Omental fat pad (tissue), 4 donors: ENCODE measurements at places on chromosomes 2 and 18. TPM values are rescaled to one million over a fixed set of nuclear protein-coding genes. Genes with fewer than 3 reads are reported as not detected.

Gene TMEM182
- 2.4 TPM for total RNA-seq

Gene ACMSD
- total RNA-seq: not detected

Gene ATF2
- total RNA-seq: 54.8 TPM

Gene STARD6
- not detected for total RNA-seq

Gene ESPNL
- total RNA-seq: 0.24 TPM

Gene NPC1
- 52.0 TPM for total RNA-seq

Gene UCN
- 4.9 TPM for total RNA-seq

Gene SERPINB7
- total RNA-seq: 0.36 TPM

Gene IL36B
- total RNA-seq: not detected

Gene RAMP1
- total RNA-seq: 36.0 TPM

Gene CTLA4
- 2.3 TPM for total RNA-seq

Gene SRSF7
- 139 TPM for total RNA-seq

Gene IKZF2
- total RNA-seq: 18.0 TPM

Gene PPP1R1C
- total RNA-seq: 1.3 TPM

Gene GRB14
- total RNA-seq: 4.5 TPM

Gene UGT1A8
- total RNA-seq: not detected

Gene SNORC
- total RNA-seq: 0.56 TPM

Gene CD8B2
- not detected for total RNA-seq

Gene CREG2
- total RNA-seq: not detected

Gene ADNP2
- total RNA-seq: 22.6 TPM

Gene SNTG2
- 14.0 TPM for total RNA-seq

Gene SCYGR4
- total RNA-seq: not detected

Gene ELOA2
- not detected for total RNA-seq

Gene CXCR1
- total RNA-seq: 26.8 TPM

Gene C2orf66
- 8.1 TPM for total RNA-seq

Gene SULT1C3
- total RNA-seq: not detected

Gene MARCHF4
- not detected for total RNA-seq

Gene SPDYA
- total RNA-seq: 1.9 TPM

Gene CYP27A1
- total RNA-seq: 89.0 TPM

Gene RSAD2
- total RNA-seq: 3.5 TPM

Gene FRZB
- 1.9 TPM for total RNA-seq

Gene USP37
- total RNA-seq: 9.1 TPM

Gene FBXO41
- 1.1 TPM for total RNA-seq

Gene MBD1
- total RNA-seq: 57.9 TPM

Gene SRD5A2
- not detected for total RNA-seq

Gene MARS2
- 6.5 TPM for total RNA-seq

Gene KCNIP3
- total RNA-seq: 7.2 TPM

Gene ST8SIA3
- not detected for total RNA-seq

Gene ACADL
- total RNA-seq: 9.7 TPM

Gene FMNL2
- 55.1 TPM for total RNA-seq

Gene PARD6G
- total RNA-seq: 8.5 TPM

Gene IL1RL1
- total RNA-seq: 48.1 TPM

Gene LRRC30
- total RNA-seq: not detected

Gene CERKL
- total RNA-seq: not detected

Gene ME2
- total RNA-seq: 42.5 TPM

Gene GCG
- not detected for total RNA-seq

Gene NTSR2
- not detected for total RNA-seq

Gene GALNT14
- 1.6 TPM for total RNA-seq

Gene RNF144A
- 18.8 TPM for total RNA-seq
